ENCODE measurements at places on chromosomes 1 and 21. TPM values are rescaled to one million over a fixed set of nuclear protein-coding genes. Genes with fewer than 3 reads are reported as not detected.

ENO1 gene
- 322 TPM for total RNA-seq

FOXJ3 gene
- 93.5 TPM for total RNA-seq

TBX19 gene
- 2.7 TPM for total RNA-seq

S100A3 gene
- total RNA-seq: not detected

PDZK1IP1 gene
- not detected for total RNA-seq

KRTAP11-1 gene
- total RNA-seq: not detected

KRTAP21-2 gene
- total RNA-seq: not detected

DNA sequence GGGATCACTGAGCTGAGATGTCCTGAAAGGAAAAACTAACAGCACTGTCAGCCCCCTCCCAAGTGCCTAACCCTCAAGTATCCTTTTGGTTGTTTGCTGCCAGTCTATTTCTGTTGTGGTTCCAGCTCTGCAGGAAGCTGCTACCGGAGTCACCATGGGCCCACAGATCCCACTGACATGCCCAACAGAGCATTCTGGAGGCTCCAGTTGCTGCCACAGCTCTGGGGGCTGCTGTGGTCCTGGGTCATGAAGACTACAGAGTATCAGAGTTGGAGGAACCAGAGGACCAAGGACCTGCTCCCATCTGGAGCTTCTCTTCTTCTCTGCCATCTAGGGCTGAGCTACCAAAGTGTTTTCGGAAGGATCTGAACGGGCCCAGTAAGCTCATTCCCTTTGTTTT lies 910 bp downstream of the LCE3A start:
- H3K27ac ChIP-seq: no peak overlapping the region
- H3K4me1 ChIP-seq: peaks cover 3% of the 10 kb centered on the region

GRCh38 chr1:59025898-59026426 lies 242.1 kb upstream of the JUN start:
- H3K4me1 ChIP-seq: peaks cover 5% of the 10 kb centered on the region
- H3K27ac ChIP-seq: no peak overlapping the region
- no peaks in the 10 kb centered on the region for H3K27me3 ChIP-seq

DNA sequence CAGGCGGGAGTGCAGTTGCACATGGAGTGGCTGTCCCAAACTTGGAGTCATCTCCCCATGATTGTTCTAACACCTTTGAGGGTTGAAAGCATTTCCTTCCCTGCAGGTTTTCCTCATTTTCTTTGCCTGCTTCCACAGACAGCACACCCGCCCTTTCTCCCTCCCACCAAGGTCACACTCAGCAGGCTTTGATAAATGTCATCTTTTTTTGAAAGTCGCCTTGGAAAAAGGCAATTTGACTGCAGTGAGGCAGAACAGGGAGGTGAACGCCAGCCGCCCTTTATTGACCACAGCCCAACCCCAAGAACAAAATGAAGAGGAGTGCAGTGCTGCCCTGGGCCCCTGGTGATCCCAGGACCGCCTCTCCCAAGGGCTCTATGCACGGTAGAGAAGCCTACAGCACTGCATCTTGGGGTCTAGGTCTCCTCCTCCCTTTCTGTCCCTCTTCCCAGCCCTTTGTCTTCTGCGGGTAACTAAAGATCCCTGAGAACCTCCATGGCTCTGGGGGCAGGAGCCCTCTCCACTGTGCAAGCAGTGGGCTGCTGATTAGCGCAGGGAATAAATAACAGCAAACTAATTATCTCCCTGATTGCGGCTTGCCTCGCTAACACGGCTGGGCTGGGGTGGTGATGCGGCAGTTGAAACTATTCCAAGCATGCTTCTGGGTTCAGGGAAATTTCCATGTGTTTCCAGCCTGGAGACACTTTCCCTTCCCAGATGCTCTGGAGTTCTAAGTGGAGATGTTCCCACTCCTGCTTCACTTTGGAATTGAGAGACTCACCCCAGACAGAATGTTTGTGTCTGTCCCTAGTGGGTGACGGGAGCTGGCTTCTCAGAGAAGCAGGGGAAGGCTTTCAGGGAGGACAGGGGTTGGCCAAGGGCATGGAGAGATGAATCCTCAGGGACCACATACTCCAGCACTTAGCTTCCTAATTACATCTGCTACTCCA lies 11.8 kb upstream of the AMIGO1 start:
- no peaks in the 10 kb centered on the region for H3K36me3 ChIP-seq
- H3K4me3 ChIP-seq: no peak overlapping the region
- H3K27me3 ChIP-seq: peaks cover 19% of the 10 kb centered on the region
- DNase-seq: no peak
- peaks cover 8% of the 10 kb centered on the region for H3K4me1 ChIP-seq

GRCh38 chr1:89518221-89518631 lies 6.4 kb upstream of the LRRC8B start:
- H3K4me1 ChIP-seq: no peaks in the 10 kb centered on the region
- H3K27me3 ChIP-seq: peaks cover 26% of the 10 kb centered on the region
- H3K36me3 ChIP-seq: peaks cover 5% of the 10 kb centered on the region

- H3K4me1 ChIP-seq: peaks cover 46% of the 10 kb centered on the region
- H3K27me3 ChIP-seq: no peaks in the 10 kb centered on the region
- peaks cover 5% of the 10 kb centered on the region for H3K36me3 ChIP-seq
- H3K27ac ChIP-seq: peak overlapping the region; percentile 98
Measured at GRCh38 chr1:66335859-66336640, 197.9 kb upstream of the SGIP1 start.

GRCh38 chr1:108862017-108862610 lies 5.2 kb upstream of the AKNAD1 start:
- peaks cover 27% of the 10 kb centered on the region for H3K27me3 ChIP-seq
- no peak overlapping the region for H3K4me3 ChIP-seq
- H3K36me3 ChIP-seq: peaks cover 2% of the 10 kb centered on the region
- DNase-seq: no peak
- no peaks in the 10 kb centered on the region for H3K4me1 ChIP-seq
- H3K27ac ChIP-seq: no peak overlapping the region

- no peak overlapping the region for H3K27ac ChIP-seq
- H3K27me3 ChIP-seq: peaks cover 21% of the 10 kb centered on the region
- no peak for DNase-seq
- peaks cover 2% of the 10 kb centered on the region for H3K4me1 ChIP-seq
Measured at GRCh38 chr1:219149009-219149577, 24.6 kb upstream of the LYPLAL1 start.

GRCh38 chr1:107976431-107976830 lies 11.5 kb upstream of the VAV3 start:
- H3K27ac ChIP-seq: no peak overlapping the region
- no peak for DNase-seq
- H3K27me3 ChIP-seq: peaks cover 4% of the 10 kb centered on the region
- no peak overlapping the region for H3K4me3 ChIP-seq

DNA sequence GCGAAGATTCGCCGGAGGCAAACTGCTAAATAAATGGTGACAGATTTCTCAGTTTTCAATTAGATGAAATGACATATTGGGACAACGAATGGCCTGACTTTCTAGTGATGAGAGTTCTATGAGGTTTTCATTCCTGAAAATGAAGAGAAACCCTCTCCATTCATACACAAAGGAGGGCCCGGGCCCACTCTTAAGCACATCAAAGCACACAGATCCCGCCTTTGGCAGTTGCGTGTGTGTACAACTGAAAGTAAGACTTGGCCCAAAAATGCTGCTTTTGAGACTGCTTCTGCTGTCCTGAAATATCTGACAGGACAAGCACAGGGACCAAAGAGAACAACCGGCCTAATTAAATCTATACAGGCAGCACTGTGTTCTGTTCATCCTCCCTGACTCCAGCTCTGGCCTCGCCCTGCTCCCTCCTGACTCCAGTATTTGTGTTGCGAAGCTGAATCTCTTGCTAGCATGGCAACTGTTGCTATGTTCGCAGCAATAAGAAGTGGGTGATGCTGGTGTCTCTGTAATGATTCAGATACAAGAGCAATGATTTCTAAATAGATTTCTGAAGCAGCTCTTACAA lies 7.4 kb downstream of the LRRC53 start:
- H3K36me3 ChIP-seq: no peaks in the 10 kb centered on the region
- H3K27me3 ChIP-seq: peaks cover 10% of the 10 kb centered on the region
- no peak for DNase-seq
- no peak overlapping the region for H3K27ac ChIP-seq
- no peak overlapping the region for H3K4me3 ChIP-seq

DNA sequence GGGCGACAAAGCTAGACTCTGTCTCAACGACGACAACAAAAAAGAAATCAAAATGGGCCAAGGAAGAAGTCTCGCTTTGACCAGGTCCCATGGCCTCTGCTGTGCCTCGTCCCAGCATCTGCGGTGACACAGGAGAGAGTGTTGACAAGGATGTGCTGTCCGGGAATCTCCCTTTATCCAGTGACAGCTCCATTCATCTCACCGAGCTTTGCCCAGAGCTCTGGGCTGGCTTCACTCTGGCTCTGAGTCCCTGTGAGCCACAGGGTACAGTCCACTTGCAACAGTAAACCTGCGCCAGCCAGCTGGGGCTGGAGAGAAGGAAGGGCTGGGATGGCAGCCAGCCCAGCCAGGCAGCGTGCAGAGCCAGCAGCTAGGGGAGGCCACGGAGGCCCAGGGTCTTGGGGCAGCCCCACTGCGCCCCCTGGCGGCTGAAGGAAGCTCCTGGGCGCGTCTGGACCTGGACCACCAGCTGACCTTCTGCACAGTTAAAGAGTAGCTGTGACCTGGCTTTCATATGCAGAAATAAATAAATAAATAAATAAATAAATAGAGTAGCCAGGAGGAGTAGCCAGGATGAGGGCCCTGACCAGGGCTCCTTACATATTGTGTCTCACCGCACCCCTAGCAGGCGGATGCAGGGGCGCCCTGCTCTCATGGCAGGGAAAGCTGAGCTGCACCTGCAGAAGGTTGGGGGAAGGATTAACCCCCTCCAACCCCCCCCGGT lies 29.7 kb downstream of the ENO1 start:
- no peak overlapping the region for H3K4me3 ChIP-seq
- H3K27ac ChIP-seq: no peak overlapping the region
- peaks cover under 1% of the 10 kb centered on the region for H3K36me3 ChIP-seq

DNA sequence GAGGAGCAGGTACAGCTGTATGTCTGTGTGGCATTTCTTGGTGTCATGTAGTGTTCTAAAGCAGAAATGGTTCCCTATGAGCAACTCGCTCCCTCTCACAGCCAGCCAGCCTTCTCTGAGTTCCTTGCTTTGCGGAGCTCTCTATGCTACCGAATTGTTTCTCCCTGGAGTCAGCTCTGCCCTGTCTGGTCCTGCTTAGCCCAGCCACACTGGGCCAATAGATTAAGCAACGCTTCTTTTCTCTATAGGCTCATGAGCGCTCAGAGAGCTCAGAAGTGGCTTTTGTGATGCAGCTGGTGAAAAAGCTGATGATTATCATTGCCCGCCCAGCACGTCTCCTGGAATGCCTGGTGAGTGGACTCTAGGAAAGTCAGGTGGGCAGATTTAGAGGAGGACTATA lies 113.1 kb downstream of the PIK3R3 start:
- H3K4me3 ChIP-seq: no peak overlapping the region
- no peaks in the 10 kb centered on the region for H3K4me1 ChIP-seq
- no peak overlapping the region for H3K27ac ChIP-seq
- no peak for DNase-seq
- H3K36me3 ChIP-seq: peaks cover 3% of the 10 kb centered on the region

DNA sequence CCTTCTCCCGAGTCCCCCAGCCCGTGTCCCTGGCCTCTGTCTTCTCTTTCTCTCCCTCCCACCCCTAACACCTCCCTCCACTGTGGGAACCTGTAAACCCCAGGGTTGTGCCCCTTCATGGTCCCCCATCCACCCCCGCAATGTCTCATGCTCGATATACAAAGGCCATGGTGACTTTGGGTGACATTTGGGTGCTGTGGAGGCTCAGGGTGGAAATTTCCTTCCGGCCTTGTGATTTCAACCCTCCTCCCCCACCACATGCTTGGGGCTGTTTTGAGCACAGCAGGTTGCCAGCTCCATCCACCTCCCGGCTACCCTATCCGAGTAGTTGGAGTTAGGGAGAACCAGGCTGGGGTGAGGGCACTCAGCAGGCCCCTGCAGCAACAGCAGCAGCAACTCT lies 25.7 kb upstream of the VPS13D start:
- H3K4me1 ChIP-seq: peaks cover 42% of the 10 kb centered on the region
- H3K4me3 ChIP-seq: peak overlapping the region; percentile 28
- H3K27me3 ChIP-seq: no peaks in the 10 kb centered on the region
- DNase-seq: no peak

Data from T-helper 17 cell (primary cell).